ENCODE measurements at places on chromosomes 3 and 15. TPM values are rescaled to one million over a fixed set of nuclear protein-coding genes. Genes with fewer than 3 reads are reported as not detected.

CFAP161 gene
- total RNA-seq, result 1.0 TPM

SYNM gene
- total RNA-seq, result 8.3 TPM

GRCh38 chr3:177579419-177579818 lies 382.1 kb upstream of the TBL1XR1 start:
- DNase-seq, result no peak

DNA sequence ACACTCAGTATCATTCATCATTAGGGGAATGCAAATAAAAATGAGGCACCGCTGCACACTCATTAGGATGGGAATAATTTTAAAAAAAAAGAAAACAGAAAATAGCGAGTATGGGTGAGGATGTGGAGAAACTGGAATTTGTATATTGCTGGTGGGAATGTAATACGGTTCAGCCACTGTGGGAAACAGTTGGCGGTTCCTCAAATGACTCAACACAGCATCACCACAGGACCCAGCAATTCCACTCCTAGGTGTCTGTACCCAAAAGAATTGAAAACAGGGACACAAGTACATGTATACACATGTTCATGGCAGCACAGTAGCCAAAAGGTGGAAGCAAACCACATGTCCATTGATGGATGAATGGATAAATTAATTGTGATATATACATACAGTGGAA lies 35.2 kb upstream of the RFTN1 start:
- no peak for DNase-seq

- DNase-seq, result peak; percentile 37
These were observed 89.3 kb upstream of the C2CD4B start for GRCh38 chr15:62254137-62254934.

- DNase-seq, result no peak
These were observed 30.3 kb downstream of the IL12A start for GRCh38 chr3:160018959-160019358.
